ENCODE measurements at places on chromosomes 1 and 21. TPM values are rescaled to one million over a fixed set of nuclear protein-coding genes. Genes with fewer than 3 reads are reported as not detected.
A peak's percentile ranks its signal among the peaks of the same experiment; 100 is the strongest.

The PYHIN1 gene
- not detected for total RNA-seq

- DNase-seq = no peak
Observed at GRCh38 chr21:43286196-43286595, 117.4 kb downstream of the CRYAA start.

The KRTAP20-4 gene
- not detected for total RNA-seq

DNA sequence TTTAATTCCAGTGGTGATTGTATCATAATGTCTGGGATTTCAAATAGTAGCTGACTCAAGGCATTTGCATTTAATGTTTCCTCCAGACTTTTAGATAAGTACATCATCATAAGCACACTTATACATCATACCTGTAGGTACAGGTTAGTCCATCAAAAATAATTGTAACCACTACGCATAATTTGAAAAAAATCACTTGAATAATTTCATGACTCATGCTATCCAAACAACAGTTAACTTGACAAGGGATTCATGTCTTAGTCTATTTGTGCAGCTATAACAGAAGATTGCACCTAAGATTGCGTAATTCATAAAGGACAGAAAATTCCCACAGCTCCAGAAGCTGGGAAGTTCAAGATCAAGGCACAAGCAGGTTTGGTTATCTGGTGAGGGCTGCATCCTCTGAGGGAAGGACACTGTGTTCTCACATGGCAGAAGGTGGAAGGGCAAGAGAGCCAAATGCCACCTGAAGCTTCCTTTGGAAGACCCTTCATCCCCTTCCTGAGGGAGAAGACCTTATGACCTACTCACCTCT is 801.7 kb upstream of the BRINP3 start:
- peak; percentile 44 for DNase-seq

GRCh38 chr1:111553196-111553595 is 49.8 kb upstream of the ADORA3 start:
- peak; percentile 22 for DNase-seq

DNA sequence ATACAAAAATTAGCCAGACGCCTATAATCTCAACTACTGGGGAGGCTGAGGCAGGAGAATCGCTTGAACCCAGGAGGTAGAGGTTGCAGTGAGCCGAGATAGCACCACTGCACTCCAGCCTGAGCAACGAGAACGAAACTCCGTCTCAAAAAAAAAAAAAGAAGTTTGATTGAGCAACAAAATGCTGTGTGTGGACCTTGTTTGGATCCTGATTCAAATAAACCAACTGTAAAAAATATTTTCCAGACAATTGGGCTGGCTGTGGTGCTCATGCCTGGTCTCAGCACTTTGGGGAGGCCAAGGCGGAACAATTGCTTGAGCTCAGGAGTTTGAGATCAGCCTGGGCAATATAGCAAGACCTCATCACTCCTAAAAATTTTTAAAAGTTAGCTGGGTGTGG is 16.8 kb downstream of the PTAFR start:
- no peak for DNase-seq

DNA sequence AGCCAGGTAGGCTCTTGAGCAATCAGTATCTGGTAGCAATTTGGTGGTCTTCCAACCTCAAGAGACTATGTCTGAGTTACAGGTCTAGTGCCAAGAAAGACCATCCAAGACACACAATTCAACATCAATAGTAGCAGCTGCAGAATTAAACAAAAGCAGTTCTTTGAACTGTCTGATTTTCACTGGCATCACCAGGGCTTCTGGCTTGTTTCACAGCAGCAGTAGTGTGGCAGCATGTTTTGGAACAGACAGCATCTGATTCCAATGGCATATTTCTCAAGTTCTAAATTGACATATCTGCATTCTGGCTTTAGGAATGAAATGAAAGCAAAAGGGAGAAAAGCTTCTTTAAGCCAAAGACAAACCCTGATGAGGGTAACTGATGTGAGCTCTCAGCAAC is 334.7 kb upstream of the PRMT6 start:
- no peak for DNase-seq

DNA sequence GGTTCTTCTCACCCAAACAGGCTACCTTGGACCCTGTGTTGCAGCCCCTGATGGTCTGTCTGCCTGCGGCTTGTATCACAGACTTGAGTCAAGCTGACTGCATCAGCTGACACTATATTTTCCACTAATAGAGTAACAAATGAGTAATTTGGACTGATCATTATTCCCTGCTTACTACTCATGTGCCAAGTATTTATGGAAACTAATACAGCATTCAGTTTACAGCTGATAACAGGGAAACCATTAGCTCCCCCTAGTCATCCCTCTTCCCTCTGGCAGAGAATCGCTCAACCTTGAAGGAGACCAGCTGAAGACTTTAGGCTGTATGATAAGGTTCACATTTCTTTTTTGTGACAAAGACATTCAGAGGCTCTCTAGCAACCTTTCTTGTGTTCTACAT is 116.6 kb upstream of the SYT6 start:
- DNase-seq = no peak

DNA sequence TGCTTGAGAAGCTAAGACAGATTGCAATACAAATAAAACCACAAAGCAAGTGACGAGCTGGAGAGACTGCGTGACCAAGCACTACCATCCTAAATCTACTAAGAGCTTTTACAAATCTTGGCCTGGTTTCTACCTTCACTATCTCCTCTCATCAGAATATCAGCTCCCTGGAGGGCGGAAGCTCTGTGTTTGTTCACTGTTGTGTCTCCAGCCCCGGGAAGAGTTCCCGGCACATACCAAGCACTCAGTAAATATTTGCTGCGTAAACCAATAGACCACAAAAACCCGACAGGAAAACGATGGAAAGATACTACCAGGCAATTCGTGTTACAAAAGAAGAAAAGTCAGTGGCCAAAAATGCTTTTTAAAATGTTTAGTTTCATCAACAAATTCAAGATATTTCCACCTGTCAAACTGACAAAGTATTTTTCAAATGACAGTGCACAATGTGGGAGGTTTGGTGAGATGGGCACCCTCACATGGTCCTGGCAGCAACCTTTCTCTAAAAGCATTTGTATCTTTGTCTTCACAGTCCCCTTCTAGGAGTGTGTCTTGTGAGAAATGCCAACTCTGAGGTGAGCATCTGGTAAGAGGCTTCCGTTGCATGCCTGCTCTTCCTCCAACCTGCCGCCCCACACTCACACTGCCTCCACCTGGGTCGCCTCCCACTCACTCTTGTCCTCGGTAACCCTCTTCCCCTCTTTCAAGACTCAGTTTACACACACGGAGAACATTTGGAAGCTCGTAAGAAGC is 34.7 kb downstream of the SLC1A7 start:
- DNase-seq = no peak

The KLF17 gene
- not detected for total RNA-seq

The RGS16 gene
- total RNA-seq = 11.9 TPM

The UBR4 gene
- 181 TPM for total RNA-seq

GRCh38 chr21:45098867-45099266 is 24.5 kb downstream of the ADARB1 start:
- DNase-seq = peak; percentile 27

The ZNF672 gene
- 36.2 TPM for total RNA-seq

The MAN1A2 gene
- 32.0 TPM for total RNA-seq

The TNFRSF4 gene
- not detected for total RNA-seq

DNA sequence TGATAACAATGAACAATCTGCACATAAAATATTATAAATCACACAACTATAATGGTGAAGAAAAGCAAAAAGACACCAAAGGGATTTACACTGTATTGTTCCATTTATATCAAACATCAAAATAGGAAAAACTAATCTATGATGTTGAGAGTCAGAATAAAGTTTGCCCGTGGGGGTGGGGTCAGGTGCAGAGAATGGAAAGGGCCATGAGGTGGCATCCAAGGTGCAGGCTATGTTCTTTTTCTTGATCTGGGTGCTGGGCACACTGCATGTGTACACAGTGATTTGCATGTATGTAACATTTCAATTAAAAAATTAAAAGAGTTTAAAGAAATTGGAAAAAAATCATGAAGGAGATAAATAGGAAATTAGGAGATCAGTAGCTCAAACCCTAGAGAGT is 127.3 kb downstream of the DSCAM start:
- no peak for DNase-seq

DNA sequence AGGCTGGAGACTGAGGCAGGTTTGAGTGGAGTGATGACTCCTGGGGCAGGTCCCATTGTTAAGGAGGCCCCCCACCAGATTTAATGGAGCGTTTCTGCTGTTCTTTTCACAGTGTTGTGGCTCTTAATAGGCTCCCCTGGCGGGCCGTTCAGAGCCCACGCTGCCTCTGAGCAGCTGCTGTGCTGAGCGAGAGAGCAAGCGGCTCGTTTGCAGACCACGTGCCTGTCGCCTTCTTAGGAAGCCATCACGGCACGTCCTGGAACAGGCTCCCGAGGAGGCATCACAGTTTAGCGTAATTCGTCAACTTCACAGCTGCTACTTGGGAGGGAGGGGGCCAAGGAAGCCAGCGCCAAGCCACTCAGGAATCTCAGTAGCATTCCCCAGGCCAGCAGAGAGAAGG is 70.5 kb upstream of the CTTNBP2NL start:
- DNase-seq = no peak

DNA sequence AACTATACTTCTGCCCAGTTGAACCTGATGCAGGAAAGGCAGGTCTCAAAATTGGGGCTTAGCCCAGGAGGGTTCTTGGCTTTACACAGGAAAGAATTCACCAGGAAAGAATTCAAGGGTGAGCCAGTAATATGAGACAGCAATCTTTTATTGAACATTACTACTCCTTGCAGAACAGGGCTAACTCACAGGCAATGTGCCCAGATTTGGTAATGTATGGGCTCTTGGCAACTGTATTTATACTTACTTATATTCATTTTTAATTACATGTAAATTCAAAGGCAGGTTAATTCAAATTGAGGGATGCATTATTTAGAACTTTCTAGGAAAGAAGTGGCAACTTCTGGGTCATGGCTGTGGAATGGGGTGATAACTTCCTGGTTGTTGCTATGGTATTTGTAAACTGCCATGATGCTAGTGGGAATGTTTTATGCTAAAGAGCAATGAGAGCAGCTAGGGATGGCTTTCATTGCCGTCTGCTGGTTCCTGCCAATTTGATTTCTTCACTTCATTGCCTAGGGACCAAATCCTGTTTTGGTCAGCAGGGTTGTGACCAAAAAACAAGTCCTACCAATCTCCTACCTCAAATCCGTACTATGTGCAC is 107.5 kb downstream of the CHRM3 start:
- peak; percentile 75 for DNase-seq

GRCh38 chr1:31327381-31327780 is 30.5 kb downstream of the ZCCHC17 start:
- DNase-seq = peak; percentile 49

DNA sequence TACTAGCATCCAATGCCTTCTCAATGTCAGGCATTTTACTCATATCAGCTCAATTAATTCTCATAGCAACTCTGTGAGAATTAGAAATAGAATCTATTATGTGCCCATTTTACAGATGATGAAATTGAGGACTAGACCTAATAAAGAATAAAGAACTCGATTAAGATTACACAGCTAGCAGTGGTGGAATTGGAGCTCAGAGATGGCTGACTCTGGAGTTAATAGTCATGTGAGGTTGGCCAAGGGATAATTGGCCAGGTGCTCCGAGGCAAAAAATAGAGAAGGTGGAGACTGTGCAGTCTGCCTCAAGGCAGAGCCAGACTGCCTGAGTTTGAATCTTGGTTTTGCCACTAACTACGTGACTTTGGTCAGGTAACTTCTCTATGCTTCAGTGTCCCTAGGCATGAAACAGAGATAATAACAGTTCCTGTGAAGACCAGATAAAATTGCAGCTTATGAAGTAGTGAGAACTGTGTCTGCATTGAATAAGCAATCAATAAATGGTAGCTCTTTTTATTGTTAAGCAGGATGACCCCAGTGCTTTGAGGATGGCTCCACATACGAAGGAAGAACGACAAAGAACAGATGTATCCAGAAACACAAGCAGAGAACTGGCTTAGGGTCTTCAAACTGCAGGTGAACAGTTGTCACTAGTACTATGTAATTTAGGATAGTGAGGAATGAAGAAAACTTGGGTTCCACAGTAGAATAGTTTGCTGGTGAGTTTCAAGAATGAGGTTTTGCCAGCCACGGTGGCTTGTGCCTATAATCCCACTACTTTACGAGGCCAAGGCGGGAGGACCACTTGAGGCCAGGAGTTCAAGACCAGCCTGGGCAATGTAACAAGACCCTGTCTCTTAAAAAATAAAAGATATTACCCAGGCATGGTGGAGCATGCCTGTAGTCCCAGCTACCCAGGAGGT is 6.9 kb upstream of the CCSAP start:
- no peak for DNase-seq

The GRIK3 gene
- not detected for total RNA-seq

DNA sequence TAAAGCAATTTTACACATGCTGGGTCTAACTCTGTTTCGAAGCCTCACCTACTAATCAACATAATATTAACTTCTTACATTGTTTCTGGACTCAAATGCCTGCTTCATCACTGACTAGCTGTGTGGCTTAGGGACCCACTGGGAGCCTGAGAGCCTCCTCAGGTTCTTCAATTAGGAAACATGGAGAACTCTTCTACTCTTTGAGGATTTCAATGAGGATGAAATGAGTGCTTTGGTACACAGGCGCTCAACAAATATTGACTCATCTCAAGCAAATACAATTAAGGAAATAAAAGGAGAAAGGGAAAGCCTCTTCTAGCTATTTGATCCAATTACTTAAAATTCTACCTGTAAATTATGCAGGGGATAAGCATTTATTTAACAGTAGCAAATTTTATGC is 84.4 kb upstream of the JAK1 start:
- no peak for DNase-seq

GRCh38 chr1:226349081-226349480 is 40.1 kb upstream of the LIN9 start:
- no peak for DNase-seq

- peak; percentile 43 for DNase-seq
Observed at GRCh38 chr1:20216574-20216973, 30.3 kb upstream of the PLA2G2C start.

GRCh38 chr1:201791779-201792173 is 37.2 kb upstream of the IPO9 start:
- peak; percentile 44 for DNase-seq

The METTL25B gene
- total RNA-seq = 46.0 TPM

DNA sequence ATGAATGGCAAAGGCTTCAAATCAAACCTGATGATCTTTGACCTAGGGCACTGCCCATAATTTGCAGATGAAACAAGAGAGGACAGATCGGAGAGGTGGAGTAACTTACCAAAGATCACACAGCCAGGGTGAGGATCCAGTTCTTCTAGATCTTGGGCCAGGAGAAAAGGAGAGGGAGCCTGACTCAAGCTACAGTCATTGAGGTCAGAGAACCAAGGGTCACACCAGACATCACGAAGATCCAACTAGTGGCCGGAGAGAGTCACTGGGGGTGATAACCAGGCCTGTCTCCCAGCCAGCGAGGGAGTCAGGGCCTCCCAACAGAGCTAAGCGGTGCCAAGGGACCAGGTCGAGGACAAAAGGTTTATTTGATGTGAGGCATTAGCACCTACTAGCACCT is 115.0 kb downstream of the RIPK4 start:
- no peak for DNase-seq

GRCh38 chr21:37196847-37197246 is 70.3 kb downstream of the VPS26C start:
- no peak for DNase-seq
